ENCODE measurements at places on chromosomes 6 and 20.

- DNase-seq, result no peak
These were observed 109.3 kb downstream of the TRDN start for GRCh38 chr6:123527406-123527805.

DNA sequence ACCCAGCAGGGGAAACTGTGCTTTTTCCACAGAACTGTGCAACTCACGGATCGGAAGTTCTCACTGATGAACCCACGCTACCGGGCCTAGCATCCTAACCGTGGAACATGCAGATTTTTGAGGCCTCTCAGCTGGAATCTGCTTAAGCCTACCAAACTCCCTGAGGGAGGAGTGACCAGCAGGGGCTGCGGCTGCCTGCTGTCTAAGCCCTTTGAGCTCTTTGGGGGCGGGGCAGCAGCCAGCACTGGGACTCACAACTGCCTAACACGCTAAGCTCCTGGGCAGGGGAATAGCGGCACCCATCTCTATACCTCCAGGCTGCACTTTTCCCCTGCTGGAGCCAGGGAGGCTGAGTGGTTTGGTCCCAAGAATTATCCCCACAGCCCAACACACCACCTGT, 20.4 kb upstream of the METTL24 start:
- no peak for DNase-seq

GRCh38 chr20:39785252-39785917, 823.2 kb downstream of the DHX35 start:
- DNase-seq, result no peak

DNA sequence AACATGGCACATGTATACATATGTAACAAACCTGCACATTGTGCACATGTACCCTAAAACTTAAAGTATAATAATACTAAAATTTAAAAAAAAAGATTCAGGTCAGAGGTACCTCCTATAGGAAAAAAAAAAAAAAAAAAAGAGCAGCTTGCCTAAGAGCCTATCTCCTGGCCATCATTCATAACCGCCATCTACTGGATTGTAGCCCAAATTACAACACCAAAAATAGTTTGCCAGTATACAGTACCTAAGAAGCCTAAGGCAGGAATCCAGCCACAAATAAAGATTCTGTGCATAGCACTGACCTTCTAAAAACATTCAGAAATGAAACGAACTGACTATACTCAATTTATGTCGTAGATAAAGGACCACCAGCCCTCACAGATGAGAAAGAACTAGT, 438.4 kb upstream of the ADGRB3 start:
- no peak for DNase-seq

- no peak for DNase-seq
These were observed 13.7 kb upstream of the ZNF831 start for GRCh38 chr20:59149678-59150504.

DNA sequence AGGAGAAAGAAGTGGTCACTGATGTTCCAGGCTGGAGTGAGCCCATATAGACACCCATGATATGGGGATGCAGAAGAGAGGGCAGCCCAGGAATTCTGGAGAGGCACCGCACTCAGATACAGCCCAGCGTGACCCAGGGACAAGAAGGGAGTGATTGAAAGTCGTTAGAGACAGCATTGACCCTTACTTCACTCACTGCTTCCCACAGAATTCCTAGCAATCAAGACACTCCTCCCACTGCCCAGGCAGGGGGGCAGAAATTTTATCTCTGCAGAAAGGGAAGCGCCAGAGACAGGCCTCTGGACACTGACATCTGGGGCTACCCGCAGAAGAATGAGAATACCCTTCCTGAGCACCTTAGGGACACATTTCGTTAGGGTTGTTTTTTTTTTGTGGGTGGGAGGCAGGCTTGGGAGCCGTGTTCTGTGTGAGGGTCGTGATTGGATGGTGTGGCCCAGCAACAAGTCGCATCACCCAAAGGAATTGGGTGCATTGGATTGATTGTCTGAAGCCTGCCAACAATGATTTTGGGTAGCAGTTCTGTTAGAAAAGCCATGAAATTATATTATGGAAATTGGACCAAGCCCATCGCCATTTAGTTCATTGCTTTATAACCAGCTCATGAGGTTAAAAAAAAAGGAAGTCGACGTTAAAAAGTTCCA, 45.9 kb upstream of the MAP3K4 start:
- no peak for DNase-seq

- peak; percentile 8 for DNase-seq
These were observed 5.3 kb upstream of the FNDC1 start for GRCh38 chr6:159163901-159164370.

DNA sequence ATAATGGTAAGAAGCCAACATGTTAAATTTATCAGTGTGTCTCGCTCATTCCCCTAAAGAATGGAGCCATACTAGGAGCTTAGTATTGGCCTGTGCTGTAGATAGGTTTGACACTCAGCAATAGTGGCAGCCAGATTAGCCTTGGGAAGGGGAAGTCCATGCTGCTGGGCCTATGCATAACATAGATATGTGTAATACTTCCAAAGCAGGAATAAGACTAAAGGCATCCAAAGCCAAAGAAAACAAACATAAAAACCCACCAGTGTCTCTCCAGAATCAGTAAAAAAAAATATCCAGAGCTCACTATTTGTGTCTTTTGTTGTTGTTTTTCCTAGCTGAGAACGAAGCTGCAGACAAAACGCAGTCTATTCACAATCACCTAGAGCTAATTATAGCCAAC, 104.2 kb upstream of the STXBP5 start:
- no peak for DNase-seq

DNA sequence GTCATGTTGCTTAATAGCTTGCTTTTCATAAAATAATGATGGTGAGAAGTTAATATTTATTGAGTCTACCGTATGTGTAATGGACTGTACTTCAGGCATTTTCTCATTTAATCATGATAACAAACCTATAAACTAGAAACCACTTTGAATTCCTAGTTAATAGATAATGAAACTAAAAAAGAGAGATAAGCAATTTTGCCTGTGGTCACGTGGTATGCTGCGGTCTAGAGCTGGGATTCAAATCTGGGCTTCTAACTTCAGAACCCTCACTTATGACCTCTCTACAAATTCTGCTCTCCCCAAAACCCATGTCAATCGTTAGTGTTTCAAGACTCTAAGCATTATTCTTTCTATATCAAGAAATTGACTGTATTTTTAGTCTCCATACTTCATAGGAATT, 700.7 kb downstream of the PRKN start:
- no peak for DNase-seq

DNA sequence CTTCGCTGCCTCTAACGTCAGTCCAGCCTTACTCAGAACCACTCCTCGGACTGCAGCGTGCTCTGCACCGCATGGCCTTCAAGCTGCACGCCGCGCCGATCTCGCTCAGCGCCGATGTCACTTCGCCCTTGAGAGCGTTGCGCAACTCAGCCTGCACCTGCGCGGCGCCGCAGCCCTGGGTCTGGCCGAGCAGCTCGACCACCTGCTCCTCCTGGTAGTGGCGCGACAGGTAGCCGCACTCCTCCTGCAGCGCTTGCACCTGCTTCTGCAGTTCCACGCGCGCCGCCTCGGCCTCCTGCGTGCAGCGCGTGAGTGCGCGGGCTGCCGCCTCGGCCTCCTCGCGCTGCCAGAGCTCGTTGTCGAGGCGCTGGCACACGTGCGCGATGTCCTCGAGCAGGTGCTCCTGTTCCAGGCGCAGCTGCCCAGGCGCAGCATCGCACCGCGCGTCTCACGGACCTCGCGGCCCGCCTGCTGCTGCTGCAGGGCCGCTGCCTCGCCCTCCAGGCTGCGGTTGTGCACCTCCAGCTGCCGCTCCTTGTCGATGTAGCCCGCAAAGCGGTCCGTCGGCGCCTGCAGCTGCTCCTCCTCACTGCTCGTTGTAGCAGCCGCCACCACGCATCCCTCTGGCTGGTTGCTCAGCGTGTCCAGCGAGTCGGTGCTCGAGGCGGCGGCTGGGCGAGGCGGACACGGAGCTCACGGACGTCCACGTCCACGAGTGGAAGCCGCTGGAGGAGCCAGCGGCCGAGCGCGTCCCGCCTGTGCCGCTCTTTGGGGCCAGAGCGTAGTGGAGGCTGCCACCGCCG, 380.6 kb upstream of the CHD6 start:
- no peak for DNase-seq

DNA sequence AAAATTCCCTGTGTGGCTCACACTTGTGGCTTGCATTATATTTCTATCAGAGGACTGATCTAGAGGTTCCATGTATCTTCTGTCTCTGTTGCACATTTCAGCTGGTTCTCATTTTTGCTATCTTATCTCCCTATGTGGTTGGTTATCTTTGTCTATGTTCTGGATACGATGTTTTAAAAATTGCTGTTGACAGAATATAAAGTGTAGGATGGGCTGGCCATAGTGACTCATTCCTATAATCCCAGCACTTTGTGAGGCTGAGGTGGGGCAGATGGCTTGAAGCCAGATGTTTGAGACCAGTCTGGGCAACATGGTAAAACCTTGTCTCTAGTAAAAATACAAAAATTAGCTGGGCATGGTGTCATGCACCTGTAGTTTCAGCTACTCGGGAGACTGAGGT, 9.9 kb upstream of the ULBP3 start:
- no peak for DNase-seq

GRCh38 chr20:36467076-36467999, 74.0 kb upstream of the MYL9 start:
- DNase-seq, result no peak

GRCh38 chr6:104955491-104955890, 1.4 kb upstream of the LIN28B start:
- DNase-seq, result no peak

DNA sequence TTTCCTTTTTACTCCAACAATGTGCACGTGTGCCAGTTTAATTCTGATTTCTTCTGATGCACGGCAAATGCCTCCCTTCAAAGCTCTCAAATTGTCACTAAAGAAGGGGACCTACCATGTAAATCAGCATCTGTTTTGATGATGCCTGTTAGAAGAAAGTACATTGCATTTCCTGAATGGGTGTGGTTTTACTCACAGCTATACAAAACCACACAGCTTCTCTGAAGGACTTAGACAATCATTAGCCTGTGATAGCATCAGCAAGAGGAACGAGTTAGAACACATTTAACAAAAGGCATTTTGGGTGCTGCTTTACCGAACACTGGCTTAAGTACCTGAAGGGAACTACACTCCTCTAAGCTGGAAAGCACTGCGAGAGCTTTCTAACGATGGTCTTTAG, 109.4 kb downstream of the ATXN1 start:
- DNase-seq, result peak; percentile 62

DNA sequence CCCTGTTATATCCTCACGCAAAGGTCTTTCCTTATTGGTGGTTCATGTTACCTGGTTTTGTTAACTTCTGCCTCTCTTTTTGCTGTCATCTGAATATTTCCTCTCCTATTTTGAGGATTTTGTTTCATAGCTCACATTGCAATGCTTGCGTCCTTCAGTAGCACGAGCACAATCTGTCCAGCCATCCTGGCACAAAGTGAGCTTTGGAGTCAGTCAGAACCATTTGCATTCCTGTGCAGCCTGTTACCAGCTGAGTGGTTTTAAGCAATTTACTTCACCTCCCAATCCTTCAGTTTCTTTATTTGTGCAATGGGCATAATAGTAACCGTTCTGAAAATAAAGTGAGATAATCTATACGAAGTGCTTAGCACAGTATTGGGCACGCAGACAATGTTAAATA, 42.7 kb downstream of the AKAP7 start:
- no peak for DNase-seq

DNA sequence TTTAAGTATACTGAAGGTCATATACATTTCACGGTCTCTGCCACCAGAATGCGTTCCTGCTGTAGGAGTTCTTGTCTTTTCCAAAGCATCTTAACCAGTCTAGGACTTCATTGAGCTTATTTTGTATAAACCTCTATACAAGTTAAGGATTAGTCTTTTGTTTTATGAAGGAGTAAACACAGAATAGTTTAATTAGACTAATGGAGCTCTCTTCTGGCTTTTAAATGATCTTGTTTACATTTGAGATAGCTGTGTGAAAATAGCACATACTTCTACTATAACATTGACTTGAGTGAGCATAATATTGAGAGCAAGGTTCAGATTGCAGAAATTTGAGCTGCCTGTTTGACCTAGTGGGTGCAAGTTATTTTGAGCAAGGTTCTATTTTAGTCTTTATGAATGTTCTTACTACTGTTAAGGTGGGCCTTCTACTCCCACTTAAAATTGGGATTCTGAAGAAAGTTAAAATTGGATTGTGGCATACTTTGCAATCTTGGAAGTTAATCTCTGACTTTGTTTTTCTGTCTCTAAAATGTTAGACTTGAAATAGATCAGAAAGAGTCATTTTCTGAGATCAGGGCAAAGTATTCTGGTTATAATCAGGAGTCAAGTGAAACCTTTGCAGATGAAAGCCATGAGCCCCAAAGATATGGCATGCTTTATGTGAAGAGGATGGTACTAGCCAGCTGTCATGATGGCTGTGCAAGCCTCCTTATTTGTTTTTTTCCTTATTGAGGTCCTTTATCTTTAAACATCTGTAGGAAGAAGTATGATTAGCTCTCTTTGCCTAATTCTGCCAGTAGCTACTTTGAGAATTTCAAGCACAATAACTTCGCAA, 41.8 kb downstream of the RPRD1B start:
- no peak for DNase-seq

- DNase-seq, result no peak
These were observed 9.4 kb downstream of the MMP24 start for GRCh38 chr20:35235881-35236280.

- no peak for DNase-seq
These were observed 80.9 kb downstream of the OPN5 start for GRCh38 chr6:47862731-47863130.

All from T47D (cell line).